Fibroblast of mammary gland (primary cell): ENCODE measurements at places on chromosomes 3 and 15.
A peak's percentile ranks its signal among the peaks of the same experiment; 100 is the strongest.

DNA sequence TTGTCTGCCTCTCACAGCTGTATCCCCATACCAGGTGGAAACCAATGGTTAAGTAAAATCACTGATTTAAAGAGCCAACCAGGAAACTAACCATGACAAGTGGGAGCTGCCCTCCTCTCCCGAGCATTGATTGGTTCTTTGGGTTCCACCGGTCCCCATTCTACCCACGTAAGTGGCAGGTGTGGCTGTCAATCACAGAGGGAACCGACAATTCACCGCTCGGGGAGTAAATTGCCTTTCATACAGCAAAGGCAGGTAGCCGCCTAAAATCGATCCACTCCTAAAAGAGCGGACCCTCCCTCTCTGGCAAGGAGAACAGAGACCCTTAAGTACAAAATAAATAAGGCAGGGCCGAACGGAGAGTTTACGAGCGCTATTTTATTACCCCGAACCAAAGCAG is 1.2 kb downstream of the ERC2 start:
- DNase-seq: peak; percentile 43

- no peak for DNase-seq
Observed at GRCh38 chr3:109195815-109196214, 59.3 kb downstream of the C3orf85 start.

DNA sequence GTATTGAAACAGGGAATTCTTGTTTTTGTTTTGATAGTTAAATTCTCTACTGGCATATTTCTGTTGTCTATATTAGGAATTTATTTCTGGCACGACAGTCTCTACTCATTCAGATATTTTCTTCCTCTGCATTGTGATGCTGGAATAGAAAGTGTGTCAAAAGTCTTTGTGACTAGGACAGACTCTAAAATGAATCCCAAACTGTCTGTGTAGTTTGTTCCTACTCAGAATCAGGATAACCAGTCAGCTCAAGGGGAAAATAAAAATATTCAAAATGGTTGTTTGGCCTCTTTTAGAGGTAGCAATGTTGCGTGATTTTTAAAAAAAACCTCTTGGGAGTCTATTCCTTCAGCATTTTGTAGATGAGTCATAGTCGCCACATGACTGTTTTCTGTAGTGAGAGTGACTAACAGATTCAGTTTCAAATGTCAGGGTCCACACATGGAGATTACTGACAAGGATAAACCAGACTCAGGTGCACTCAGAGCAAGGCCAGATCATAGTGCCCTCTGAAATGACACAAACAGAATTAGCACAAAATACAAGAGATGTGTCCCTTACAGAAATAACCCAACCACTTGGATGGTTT is 13.1 kb downstream of the SLC7A14 start:
- DNase-seq: peak; percentile 91

GRCh38 chr3:78580681-78581080 is 1187.1 kb downstream of the ROBO1 start:
- peak; percentile 3 for DNase-seq

DNA sequence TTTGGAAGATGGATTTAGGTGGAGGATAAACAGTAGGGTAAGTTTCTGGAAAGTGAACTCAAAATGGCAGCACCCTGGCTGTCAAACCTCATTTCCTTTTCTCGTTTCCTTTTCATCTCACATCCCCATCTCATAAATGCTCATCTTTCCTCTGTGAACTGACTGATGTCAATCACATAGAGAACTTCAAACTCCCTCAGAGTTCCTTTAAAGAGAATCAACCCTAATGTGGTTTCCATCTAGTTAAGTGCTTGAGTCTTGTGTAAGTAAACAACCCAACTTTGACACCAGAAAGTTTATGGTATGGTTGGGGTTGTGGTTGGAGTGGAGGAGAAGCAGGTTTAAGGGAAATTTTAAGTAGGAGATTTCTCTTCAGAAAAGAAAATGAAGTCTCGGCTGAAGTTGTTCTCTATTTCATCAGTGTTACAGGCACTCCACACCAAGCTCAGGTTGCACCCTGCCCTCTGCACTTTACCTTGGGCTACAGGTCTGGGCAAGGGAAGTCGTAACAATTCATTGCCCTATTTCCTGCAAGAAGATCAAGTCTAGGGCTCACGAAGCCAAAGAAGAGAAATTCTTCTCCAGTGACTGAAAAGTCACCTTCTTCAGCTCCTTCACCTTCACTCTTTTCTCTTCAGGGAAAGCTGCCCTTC is 34.4 kb upstream of the TNIK start:
- DNase-seq: no peak

DNA sequence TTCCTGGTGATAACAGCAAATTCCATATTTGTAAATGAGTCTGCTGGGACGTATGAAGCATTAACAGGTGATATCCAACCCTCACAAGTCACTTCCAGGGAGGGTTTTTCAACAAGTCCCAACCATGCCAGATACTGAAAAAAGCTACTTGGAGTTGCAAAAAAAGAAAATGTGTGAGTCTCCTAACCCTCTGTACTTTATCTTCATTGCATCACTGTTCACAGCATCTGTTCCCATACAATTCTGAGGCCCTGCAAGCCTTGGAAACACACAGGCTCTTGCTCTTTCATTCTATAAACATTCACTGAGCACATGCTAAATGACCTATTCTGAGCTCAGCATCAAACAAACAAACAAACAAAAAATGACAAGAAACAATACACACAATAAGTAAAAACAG is 120.8 kb downstream of the RFTN1 start:
- peak; percentile 50 for DNase-seq

DNA sequence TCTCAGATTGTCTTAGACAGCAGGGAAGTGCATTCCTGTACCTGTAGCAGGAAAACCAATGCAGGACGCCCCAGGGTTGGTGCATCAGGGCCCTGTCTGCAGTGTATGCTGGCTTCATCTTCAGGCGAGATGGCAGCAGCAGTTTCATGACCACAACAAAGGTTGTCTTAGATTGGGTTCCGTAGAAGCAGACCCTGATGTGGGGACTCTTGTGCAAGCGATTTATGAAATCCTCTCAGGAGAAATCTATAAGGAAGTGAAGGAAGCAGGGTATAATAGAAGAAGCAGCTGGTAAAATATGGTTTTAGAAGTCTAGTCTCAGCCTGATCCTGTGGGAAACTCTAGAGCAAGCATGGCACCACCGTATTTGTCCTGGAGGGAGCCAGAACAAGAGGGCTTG is 25.0 kb downstream of the DNAH1 start:
- DNase-seq: no peak

GRCh38 chr3:33372218-33373081 is 67.8 kb downstream of the UBP1 start:
- peak; percentile 75 for DNase-seq

GRCh38 chr3:197545571-197545970 is 10.2 kb downstream of the BDH1 start:
- DNase-seq: no peak

DNA sequence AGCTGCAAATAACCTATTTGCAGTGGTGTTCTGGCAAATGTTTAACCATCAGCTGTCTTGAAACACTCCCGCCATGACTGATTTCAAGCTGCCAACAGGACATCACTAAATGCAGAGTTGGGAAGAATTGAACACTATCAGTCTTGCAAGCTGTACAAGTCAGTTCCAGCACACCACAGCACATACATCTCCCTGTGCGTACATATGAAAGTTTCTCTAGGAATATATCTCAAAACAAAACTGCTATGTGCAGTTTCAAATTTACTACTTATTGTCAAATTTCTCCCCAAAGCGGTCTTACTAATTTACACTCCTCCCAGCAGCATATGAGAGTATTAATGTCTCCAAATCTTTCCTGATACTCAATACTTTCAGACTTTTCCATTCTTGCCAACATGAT is 30.4 kb upstream of the CORO2B start:
- no peak for DNase-seq

- DNase-seq: peak; percentile 80
Observed at GRCh38 chr3:156551261-156551660, 3.7 kb downstream of the SSR3 start.

DNA sequence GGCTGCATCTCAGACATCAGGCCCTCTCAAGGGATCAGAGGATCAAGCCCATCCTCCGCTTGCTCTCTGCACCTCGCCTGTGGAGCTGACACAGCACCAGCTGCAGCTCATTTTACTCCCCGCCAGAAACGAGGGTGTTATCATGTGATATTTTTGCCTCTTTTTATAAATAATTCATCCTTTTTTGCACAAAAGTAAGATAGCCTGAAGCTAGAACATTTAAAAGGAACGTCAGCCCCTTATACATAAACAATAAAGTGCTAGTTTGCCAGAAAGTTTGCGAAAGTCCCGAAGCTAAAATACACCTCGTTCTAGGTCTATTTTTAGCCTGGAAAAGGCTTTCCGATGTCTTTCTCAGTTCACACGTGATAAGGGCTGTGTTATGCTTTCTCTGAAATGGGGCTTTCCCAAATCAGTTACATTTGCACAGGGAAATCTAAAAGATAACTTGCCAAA is 9.6 kb upstream of the FAM174B start:
- peak; percentile 31 for DNase-seq

- DNase-seq: no peak
Observed at GRCh38 chr3:128082546-128082945, 30.3 kb downstream of the SEC61A1 start.

DNA sequence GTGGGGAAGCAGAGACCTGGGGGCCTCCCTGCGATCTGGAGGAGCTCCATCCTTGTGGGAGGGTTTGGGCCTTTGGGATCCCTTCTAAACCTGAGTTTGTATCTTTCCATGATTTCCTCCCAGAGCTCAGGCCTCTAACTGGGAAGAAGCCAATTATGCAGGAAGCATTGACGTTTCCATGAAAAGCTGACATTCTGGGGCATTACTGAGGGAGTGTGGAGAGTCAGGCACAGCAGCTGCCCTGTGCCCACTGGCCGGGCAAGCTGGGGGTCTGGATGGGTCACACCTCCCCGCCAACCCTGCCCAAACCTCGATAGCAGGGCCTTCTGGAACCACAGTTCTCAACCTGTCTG is 74.9 kb downstream of the EFCAB12 start:
- no peak for DNase-seq

DNA sequence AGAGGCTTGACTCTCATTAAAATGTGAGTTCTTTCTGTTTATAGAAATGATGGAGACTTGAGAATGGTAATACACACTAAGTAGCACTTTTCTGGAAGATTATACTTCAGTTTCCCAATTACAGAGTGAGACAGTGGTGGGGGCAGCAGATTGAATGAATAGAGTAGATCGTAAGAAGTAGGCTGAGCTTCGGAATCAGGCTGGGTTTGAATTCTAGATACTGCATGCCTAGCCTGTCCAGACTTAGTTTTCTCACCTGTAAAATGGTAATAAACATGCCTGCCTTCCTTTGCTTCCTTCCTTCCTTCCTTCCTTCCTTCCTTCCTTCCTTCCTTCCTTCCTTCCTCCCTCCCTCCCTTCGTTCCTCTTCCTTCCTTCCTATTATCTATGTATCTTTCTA is 8.1 kb downstream of the IL1RAP start:
- no peak for DNase-seq
